Calu3 (cell line): ENCODE measurements at places on chromosomes 2 and 18. TPM values are rescaled to one million over a fixed set of nuclear protein-coding genes. Genes with fewer than 3 reads are reported as not detected.

DNA sequence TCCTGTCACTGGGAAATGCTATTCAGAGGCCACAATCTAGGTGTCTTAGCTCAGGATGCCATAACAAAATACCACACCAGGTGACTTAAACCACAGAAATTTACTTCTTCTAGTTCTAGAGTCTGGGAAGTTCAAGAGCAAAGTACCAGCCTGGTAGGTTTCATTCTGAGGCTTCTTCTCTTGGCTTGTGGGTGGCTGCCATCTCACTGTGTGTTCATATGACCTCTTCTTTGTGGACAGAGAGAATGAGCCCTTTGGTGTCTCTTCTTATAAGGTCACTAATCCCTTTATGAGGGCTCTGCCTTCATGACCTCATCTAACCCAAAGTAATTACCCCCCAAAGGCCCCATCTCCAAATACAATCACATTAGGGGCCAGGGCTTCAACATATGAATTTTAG, 57.3 kb downstream of the RHOB start:
- H3K4me3 ChIP-seq = no peak overlapping the region
- peaks cover 34% of the 10 kb centered on the region for H3K4me1 ChIP-seq
- H3K36me3 ChIP-seq = no peaks in the 10 kb centered on the region
- no peak overlapping the region for H3K27ac ChIP-seq
- no peak for DNase-seq
- H3K27me3 ChIP-seq = no peaks in the 10 kb centered on the region

DNA sequence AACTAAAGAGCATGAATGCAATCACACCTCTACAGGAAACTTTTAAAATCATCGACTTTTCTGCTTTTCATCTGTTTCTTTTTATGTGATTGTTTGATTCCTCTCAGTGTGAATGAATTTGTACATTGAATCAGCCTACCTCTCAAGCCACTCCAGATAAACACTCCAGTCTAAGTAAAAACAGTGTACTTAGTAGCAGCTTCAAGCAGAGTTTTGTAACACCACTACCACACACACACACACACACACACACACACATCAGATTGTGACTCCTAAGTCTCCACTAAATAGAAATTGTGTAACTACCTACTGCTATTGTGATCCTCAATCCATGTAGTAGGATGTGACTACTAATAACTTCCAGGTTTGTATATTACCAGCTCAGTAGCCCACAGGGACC, 65.3 kb upstream of the EPB41L5 start:
- H3K27me3 ChIP-seq = no peaks in the 10 kb centered on the region
- H3K4me1 ChIP-seq = no peaks in the 10 kb centered on the region
- DNase-seq = no peak
- no peak overlapping the region for H3K4me3 ChIP-seq

- DNase-seq = no peak
- H3K27ac ChIP-seq = no peak overlapping the region
- peaks cover 30% of the 10 kb centered on the region for H3K4me1 ChIP-seq
- H3K27me3 ChIP-seq = no peaks in the 10 kb centered on the region
- H3K4me3 ChIP-seq = no peak overlapping the region
- no peaks in the 10 kb centered on the region for H3K36me3 ChIP-seq
Observed at GRCh38 chr2:67217398-67217797, 179.7 kb upstream of the ETAA1 start.

DNA sequence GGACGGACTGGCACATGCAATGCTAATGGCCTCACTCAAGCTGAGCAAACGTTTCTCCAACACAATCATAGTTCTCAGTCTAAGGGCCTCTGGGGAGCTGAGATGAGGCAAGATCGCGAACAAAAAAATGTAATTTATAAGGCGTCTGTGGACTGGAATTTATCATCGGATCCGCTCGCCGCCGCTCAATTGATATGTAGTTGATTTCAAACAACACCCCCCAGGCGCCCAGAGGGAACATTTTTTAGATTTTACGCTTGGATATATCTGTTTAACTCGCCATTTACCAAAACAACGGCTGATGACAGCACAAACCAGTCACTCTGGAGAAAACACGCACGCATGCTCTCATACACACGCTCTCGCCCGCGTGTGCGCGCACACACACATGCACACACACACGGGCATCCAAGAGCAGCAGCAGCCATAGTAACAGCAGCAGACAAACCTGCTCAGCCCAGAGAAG, 335.8 kb downstream of the SMAD2 start:
- peaks cover 48% of the 10 kb centered on the region for H3K27me3 ChIP-seq
- H3K4me3 ChIP-seq = no peak overlapping the region
- no peaks in the 10 kb centered on the region for H3K36me3 ChIP-seq
- no peak for DNase-seq
- no peaks in the 10 kb centered on the region for H3K4me1 ChIP-seq

- no peaks in the 10 kb centered on the region for H3K4me1 ChIP-seq
- no peak overlapping the region for H3K27ac ChIP-seq
- peaks cover 65% of the 10 kb centered on the region for H3K27me3 ChIP-seq
- no peak overlapping the region for H3K4me3 ChIP-seq
Observed at GRCh38 chr2:3628800-3629199, 29.2 kb upstream of the ALLC start.

GRCh38 chr2:2036686-2037085, 292.4 kb upstream of the PXDN start:
- no peak for DNase-seq
- H3K4me1 ChIP-seq = no peaks in the 10 kb centered on the region
- H3K4me3 ChIP-seq = no peak overlapping the region

DNA sequence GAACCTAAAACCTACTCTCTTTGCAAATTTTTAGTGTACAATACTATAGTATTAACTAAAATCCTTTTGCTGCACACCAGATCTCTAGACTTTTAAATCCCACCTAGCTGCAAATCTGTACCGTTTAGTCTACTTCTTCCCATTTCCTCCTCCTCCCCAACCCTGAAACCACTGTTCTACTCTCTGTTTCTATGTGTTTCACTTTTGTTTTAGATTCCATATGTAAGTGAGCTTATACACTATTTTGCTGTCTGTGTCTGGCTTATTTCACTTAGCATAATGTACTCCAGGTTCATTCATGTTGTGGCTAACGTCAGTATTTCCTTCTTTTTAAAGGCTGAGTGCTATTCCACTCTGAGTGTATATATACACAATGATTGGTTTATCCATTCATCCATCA, 18.4 kb upstream of the DSC2 start:
- no peak overlapping the region for H3K27ac ChIP-seq
- no peak for DNase-seq
- H3K4me1 ChIP-seq = no peaks in the 10 kb centered on the region
- no peak overlapping the region for H3K4me3 ChIP-seq

- H3K4me3 ChIP-seq = no peak overlapping the region
- H3K27me3 ChIP-seq = no peaks in the 10 kb centered on the region
- no peak overlapping the region for H3K27ac ChIP-seq
- DNase-seq = no peak
- no peaks in the 10 kb centered on the region for H3K36me3 ChIP-seq
Observed at GRCh38 chr2:200247494-200247893, 59.0 kb upstream of the SPATS2L start.

GRCh38 chr2:67604360-67604759, 207.2 kb downstream of the ETAA1 start:
- H3K4me3 ChIP-seq = no peak overlapping the region
- no peaks in the 10 kb centered on the region for H3K27me3 ChIP-seq
- peaks cover 26% of the 10 kb centered on the region for H3K4me1 ChIP-seq
- no peak for DNase-seq
- H3K36me3 ChIP-seq = no peaks in the 10 kb centered on the region

- H3K36me3 ChIP-seq = peaks cover 39% of the 10 kb centered on the region
- no peak overlapping the region for H3K4me3 ChIP-seq
- no peaks in the 10 kb centered on the region for H3K4me1 ChIP-seq
- no peak for DNase-seq
- H3K27ac ChIP-seq = no peak overlapping the region
- no peaks in the 10 kb centered on the region for H3K27me3 ChIP-seq
Observed at GRCh38 chr2:127995725-127996124, 32.1 kb downstream of the SAP130 start.

GRCh38 chr18:61545281-61546245, 212.3 kb downstream of the CDH20 start:
- no peak for DNase-seq
- no peak overlapping the region for H3K4me3 ChIP-seq
- no peaks in the 10 kb centered on the region for H3K4me1 ChIP-seq
- H3K27ac ChIP-seq = no peak overlapping the region
- peaks cover 36% of the 10 kb centered on the region for H3K27me3 ChIP-seq

DNA sequence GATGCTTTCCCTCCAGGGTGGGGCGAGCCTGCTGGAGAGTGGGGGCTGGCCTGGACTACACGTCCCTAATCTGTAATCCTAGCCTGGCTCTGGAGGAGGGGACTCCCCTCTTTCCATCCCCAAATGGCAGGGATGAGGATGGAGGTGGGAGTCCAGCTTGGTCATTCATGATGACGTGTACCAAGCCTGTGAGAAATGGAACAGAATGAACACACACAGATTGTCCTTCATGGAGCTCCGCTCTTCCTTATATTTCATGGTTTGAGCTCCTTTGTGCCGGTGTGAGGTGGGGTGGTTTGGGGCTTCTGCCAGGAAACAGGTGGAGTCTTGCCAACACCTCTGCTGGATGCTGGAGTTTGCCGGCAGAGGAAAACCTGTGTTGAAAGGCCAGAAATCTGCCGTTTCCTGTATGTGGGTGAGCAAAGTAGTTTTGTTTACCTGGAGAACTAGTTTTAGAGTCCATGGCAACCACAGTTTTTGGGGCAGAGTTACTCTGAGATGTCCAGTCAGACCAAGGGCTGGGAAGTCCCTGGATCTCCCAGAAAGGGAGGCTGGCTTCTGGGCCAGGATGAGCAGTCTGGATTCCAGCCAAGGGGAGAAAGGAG, 417.6 kb upstream of the MEX3C start:
- H3K4me3 ChIP-seq = no peak overlapping the region
- no peaks in the 10 kb centered on the region for H3K36me3 ChIP-seq
- no peak overlapping the region for H3K27ac ChIP-seq
- H3K27me3 ChIP-seq = peaks cover 38% of the 10 kb centered on the region
- H3K4me1 ChIP-seq = peaks cover 22% of the 10 kb centered on the region

DNA sequence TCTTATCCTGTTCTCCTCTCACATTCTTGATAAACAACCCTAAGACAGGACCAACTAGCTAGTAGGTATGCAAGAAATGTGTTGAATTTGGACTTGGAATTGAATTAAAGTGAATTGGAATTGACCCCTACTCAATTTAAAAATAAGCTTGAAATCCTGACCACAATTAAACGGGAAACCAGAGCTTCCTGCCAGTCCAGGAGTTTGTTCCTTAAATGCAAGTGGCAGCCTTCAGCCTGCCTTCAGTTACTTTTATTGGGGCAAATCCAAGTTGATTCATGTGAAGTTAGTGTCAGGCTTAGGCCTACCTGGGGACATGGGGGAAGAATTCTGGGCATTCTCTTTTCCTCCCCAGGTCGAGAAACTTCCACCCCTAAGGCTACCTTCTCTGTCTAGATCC, 457.6 kb downstream of the BCL11A start:
- no peak overlapping the region for H3K27ac ChIP-seq
- H3K4me1 ChIP-seq = no peaks in the 10 kb centered on the region
- no peaks in the 10 kb centered on the region for H3K27me3 ChIP-seq
- H3K36me3 ChIP-seq = no peaks in the 10 kb centered on the region
- H3K4me3 ChIP-seq = no peak overlapping the region

DNA sequence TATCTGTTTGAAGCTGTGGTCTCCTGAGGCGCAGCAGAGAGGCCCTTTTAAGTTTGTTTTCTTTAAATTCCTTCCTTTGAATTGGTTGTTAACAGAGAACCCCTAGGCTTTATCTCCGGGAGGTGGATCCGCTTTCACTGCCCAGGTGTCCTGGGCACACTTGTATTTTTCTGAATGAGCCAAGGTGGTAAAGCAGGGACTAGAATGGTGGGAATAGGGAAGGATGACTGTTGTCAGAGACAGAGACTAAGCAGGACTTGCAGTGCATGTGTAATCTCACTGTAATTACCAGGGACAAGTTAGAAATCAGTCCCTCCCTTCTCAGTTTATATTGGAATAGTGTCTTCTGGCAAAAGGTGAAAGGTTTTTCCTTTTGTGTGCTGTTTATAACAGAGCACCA, 72.8 kb downstream of the PHLPP1 start:
- no peak overlapping the region for H3K4me3 ChIP-seq
- peaks cover 13% of the 10 kb centered on the region for H3K4me1 ChIP-seq
- H3K36me3 ChIP-seq = no peaks in the 10 kb centered on the region
- no peak for DNase-seq

DNA sequence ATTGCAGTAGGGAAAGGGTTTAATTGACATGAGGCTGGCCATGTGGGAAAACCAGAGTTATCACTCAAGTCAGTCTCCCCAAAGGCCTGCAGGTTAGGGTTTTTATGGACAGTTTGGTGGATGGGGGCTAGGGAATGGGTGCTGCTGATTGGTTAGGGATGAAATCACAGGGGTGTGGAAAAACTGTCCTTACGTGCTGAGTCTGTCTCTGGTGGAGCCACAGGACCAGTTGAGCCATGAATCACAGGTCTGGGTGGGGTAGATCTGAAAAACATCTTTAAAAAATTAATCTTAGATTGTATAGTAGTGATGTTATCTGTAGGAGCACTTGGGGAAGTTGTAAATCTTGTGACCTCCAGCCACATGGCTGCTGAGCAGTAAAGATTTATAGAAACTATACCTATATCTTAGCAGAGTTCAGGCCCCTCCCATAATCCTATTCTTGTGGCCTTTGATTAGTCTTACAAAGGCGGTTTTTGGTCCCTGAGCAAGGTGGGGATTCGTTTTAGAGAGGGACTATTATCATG, 139.6 kb downstream of the COMMD1 start:
- no peaks in the 10 kb centered on the region for H3K27me3 ChIP-seq
- no peak overlapping the region for H3K27ac ChIP-seq
- no peak overlapping the region for H3K4me3 ChIP-seq

GRCh38 chr18:80035997-80036396, 1.8 kb downstream of the RBFA start:
- H3K4me3 ChIP-seq = peak overlapping the region; percentile 96
- H3K27me3 ChIP-seq = no peaks in the 10 kb centered on the region
- no peak for DNase-seq
- H3K27ac ChIP-seq = no peak overlapping the region

GRCh38 chr2:171878481-171878993, 15.5 kb downstream of the SLC25A12 start:
- H3K36me3 ChIP-seq = peaks cover 5% of the 10 kb centered on the region
- H3K27me3 ChIP-seq = no peaks in the 10 kb centered on the region
- no peaks in the 10 kb centered on the region for H3K4me1 ChIP-seq
- no peak overlapping the region for H3K4me3 ChIP-seq
- H3K27ac ChIP-seq = no peak overlapping the region

- peaks cover 10% of the 10 kb centered on the region for H3K36me3 ChIP-seq
- no peak overlapping the region for H3K27ac ChIP-seq
- H3K4me1 ChIP-seq = peaks cover 47% of the 10 kb centered on the region
- no peaks in the 10 kb centered on the region for H3K27me3 ChIP-seq
- H3K4me3 ChIP-seq = no peak overlapping the region
- no peak for DNase-seq
Observed at GRCh38 chr18:75216212-75216910, 5.8 kb downstream of the TSHZ1 start.

- no peak overlapping the region for H3K4me3 ChIP-seq
- H3K27me3 ChIP-seq = no peaks in the 10 kb centered on the region
- H3K36me3 ChIP-seq = no peaks in the 10 kb centered on the region
- H3K27ac ChIP-seq = no peak overlapping the region
Observed at GRCh38 chr2:199261239-199261638, 196.5 kb downstream of the SATB2 start.

- DNase-seq = peak; percentile 15
- H3K36me3 ChIP-seq = no peaks in the 10 kb centered on the region
- peaks cover 87% of the 10 kb centered on the region for H3K4me1 ChIP-seq
- H3K27me3 ChIP-seq = no peaks in the 10 kb centered on the region
- no peak overlapping the region for H3K4me3 ChIP-seq
Observed at GRCh38 chr2:180520921-180521581, 459.4 kb upstream of the UBE2E3 start.

Gene REG3A
- total RNA-seq = not detected in 2 replicates

Gene MC2R
- total RNA-seq = not detected in 2 replicates

Gene HES6
- total RNA-seq = 5.9 and 8.0 TPM in 2 replicates

Gene DYTN
- total RNA-seq = not detected in 2 replicates

Gene ANKRD62
- not detected in 2 replicates for total RNA-seq
